ENCODE measurements at places on chromosomes 2 and 18.

DNA sequence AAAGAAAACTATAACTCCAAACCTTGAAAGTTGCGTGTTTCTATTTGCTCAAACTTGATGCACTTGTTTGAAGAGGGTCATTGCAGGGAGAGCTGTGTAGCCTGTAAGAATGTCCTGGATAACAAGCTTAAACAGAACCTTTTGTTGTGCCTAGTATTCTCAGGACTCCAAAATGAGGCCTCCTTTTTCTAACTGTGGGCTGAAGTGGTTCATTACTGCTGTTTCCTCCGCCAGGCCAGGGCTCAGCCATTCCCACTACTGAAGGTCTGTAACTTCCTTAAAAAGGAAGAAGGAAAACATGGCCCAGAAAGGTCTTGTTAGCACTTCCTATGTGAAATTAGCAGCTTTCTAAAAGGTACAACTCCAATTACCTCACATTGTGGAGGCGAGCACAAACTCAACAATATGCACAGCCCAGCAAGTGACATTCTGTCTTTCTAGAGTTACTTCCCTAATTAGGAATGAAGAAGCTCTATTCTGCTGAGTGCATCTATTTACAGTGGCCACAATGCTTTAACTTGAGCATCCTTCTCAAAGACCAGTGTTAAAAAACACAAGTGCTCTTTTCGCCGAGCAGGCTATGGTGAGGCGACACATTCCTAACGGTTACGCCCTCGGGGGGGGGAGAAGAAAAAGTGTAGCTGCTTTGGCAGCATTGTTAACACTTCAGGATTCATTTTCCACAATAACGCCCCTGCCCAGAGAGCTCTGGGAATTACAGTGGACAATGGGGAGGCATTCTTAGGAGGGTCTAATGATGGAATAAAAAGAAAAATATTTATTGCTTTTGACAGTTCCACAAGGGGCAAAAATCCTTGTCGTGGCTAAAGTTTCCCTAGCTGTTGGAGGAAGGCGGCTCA is 136.9 kb upstream of the SIX3 start:
- DNase-seq: no peak

DNA sequence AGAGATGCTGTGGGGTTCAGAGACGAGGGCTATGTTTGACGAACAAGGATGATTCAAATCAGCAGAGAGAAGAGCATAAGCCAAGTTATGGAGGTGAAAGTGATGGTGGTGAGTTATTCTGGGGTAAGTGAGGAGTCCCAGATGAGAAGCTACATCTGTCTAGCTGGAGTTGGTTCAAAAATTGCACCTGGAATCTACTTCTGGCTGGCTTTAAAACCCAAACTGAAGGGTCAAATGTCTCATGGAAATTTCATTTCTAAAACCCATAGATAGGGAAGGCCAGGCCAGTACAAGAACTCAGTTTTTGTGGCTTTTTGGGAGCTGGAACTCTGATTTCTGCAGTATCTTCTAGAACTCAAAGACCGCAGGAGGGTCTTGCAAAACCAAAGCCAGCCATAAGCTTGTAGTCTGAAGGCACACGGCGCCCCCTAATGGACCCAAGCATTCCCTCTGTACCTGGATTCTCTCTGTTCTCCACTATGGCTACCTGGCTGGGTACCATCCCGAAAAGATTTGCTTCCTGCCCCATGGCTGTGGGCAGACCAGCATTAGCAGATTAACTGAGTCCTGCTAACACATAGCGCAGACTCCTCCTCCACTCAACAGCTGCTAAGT is 229.1 kb upstream of the SLC14A2 start:
- DNase-seq: peak; percentile 53

GRCh38 chr2:191318729-191319078 is 73.5 kb downstream of the MYO1B start:
- no peak for DNase-seq

DNA sequence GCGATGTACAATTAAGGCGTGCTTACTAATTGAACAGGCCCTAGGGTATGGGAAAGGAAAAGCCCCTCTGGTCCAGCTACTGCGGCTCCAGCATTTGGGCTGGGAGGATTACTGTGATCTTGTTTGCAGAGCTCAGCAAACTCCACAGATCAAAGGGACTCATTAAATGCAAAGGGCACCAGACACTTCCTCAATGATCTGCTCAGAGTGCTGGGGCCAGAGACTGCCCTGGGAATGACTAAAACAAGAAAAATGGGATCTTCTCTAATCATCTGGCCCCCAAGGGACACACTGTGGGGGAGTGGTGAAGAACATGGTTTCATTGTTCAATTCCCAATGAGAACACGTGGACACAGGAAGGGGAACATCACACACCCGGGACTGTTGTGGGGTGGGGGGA is 85.0 kb downstream of the MARCHF4 start:
- no peak for DNase-seq

DNA sequence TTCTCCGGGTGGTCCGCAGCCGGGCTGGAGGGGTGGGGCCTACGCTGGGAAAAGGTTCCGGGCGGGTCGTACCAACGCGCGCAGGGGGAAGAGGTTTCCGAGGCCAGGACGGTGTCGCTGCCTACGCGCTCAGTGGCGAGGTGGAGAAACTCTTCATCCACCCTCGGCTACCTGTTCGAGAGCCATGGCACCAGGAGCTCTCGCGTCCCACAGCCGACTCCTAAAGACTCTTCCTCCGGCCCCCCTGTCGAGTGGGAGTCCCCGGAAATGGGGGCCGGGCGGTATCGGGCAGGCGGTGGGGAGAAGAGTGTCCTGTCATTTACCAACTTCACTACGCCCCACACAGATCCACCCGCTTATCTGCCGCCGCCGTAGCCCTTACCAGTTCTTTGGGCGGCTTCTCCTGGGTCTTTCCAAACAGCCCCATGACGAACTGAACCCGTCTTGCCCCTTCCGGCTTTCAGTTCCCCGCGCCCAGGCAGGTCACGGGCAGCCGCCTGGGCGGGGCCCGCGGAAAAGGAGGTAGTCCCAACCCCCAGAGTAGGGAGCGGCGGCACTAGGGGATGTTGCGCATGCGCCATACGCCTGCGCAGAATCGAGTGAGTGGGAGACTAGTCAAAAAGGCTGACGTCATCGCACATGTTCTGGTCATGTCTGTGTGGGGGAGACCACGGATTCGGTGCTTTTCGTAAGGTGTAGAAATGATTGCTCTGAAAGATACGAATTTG is at the start of gene CHMP3:
TSS of gene CHMP3 (minus strand) at position 522 of the 728 bp plus-strand sequence. CDS start at position 427, 95 bp downstream.
- DNase-seq: peak; percentile 99

DNA sequence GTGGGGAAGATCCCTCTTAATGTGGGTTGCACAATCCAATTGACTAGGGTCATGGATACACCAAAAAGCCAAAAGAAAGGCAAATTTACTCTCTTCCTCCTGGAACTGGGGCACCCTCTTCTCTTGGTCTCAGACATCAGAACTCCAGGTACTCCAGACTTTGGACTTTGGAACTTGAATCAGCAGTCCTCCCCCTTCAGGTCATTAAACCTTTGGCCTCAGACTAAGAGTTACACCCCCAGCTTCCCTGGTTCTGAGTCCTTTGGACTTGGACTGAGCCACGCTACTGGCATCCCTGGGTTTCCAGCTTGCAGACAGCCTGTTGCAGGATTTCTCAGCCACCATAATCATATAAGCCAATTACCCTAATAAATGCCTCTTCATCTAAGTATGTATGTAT is 50.8 kb upstream of the KIF5C start:
- DNase-seq: no peak

GRCh38 chr18:37393221-37393827 is 172.3 kb downstream of the CELF4 start:
- DNase-seq: no peak

- no peak for DNase-seq
These were observed 125.3 kb downstream of the SLC4A3 start for GRCh38 chr2:219752726-219753125.

- DNase-seq: peak; percentile 2
These were observed 236.0 kb downstream of the DOK6 start for GRCh38 chr18:69636529-69637301.

GRCh38 chr2:231425811-231426703 is 30.5 kb downstream of the B3GNT7 start:
- no peak for DNase-seq

DNA sequence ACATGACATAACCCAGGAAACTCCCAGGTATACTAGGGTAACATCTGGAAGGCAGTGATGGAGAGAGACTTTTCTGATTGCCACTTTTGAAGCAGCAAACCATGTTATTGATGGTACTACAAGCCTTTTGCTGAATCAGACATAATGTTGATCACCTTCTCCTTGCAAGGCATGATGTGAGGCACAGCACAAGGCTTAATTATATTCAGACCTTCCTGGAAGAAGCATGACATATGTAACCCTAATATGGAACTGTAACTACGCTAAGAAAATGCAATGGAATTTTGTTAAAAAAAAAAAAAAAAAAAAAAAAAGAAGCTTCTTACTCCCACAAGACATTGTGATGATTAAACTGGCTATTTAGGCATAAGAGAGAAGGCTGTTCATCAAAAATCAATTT is 145.4 kb downstream of the ALK start:
- no peak for DNase-seq

DNA sequence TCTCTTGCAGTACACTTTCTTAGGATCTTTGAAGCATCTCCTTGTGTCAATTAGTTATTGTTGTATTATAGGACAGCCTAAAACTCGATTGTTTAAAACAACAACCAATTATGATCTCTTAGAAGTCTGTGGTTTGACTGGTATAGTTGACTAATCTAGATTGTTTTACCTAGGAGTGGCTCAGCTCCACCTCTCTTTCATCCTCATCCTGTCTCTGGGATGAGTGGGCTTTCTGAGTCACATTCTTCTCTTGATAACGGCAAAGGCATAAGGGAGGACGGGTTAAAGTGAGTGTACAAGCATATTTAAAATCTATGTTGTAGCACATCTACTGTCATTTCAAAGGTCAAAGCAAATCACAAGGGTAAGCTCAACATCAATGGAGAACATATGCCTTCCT is 102.3 kb upstream of the GULP1 start:
- DNase-seq: no peak

GRCh38 chr2:62471816-62472215 is 34.2 kb downstream of the TMEM17 start:
- no peak for DNase-seq

GRCh38 chr2:102273619-102274211 is 37.6 kb upstream of the IL1RL1 start:
- peak; percentile 29 for DNase-seq

DNA sequence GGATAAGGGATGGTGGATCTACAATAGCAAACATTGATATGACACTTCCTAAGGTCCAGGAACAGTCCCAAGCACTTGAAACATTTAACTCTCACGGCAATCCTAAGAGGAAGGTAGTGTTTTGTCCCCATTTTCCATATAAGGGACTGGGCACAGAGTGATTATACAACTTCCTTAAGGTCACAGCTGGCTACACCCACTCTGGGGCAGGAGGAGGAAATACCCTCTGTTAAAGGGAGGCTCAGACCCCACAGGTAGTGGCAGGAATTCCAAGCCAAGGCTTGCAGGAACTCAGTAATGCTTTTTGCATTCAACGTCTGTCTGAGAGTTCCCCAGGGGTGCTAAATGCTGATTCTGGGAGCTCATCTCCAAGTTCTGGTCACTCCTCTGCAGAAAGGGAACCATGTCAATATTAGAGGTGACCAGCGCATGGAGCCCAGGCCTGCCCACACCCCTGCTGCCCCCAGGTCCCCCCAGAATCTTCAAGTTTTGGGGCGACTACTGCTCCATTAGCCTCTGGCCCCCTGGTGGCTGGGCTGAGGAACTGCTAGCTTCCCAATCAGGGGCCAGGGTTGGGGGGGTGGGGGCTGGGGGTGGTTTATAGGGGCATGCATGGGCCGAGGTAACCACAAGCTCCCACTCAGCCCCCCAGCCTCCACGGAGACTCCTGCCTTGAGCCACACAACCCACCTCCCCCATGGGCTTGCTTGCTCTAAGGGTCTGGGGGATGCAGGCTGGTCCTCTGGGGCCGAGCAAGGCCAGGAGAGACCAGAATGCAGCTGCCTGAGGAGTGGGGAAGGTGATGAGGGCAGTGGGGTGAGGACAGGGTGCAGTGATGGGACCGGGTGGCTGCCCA is 11.1 kb downstream of the OBSL1 start:
- DNase-seq: peak; percentile 47

- no peak for DNase-seq
These were observed 56.0 kb downstream of the KLF7 start for GRCh38 chr2:207109768-207110167.

DNA sequence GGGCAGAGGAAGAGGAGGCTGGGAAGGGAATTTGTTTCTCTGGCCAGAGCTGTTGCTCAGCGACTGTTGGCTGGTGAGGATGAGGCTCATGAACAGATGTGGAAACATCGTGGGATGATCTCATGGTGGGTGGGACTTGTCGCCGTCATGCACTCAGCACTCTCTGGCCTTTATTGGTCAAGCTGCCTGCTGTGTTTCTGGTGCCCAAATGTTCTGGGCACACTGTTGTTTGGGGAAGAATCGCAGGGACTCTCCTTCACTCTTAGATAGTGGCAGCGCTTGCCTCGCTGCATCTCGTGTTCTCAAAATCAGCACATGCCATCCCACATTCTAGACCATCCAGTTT is 145.6 kb downstream of the AGAP1 start:
- no peak for DNase-seq

- no peak for DNase-seq
These were observed 53.2 kb downstream of the VWA3B start for GRCh38 chr2:98140210-98140609.

- DNase-seq: no peak
These were observed 45.5 kb downstream of the FANCL start for GRCh38 chr2:58195662-58196061.

GRCh38 chr18:8008033-8008432 is 440.9 kb downstream of the PTPRM start:
- no peak for DNase-seq

- peak; percentile 5 for DNase-seq
These were observed 667.2 kb downstream of the ZEB2 start for GRCh38 chr2:143852759-143853158.

DNA sequence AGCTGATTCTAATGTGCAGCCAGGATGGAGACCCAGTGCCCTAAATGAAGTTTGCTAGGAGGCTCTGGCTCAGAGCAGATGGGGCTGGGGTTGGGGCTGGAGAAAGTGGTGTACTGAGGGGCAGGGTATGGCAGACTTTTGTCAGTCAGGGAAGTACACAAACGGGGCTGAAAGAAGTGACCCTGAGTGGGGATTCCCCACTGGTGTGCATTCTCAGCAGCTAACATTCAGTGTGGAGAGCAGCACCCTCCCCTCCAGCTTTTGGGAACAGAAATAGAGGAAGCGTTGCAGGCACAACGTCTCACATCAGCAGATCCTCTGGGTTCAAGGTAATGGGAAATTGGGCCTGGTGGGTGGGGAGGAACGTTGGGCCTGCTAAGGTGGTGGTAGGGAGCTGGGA is 89.1 kb upstream of the GCFC2 start:
- no peak for DNase-seq

- no peak for DNase-seq
These were observed 117.8 kb upstream of the FZD5 start for GRCh38 chr2:207887500-207887899.

GRCh38 chr18:3321133-3321812 is 59.3 kb downstream of the MYL12B start:
- peak; percentile 78 for DNase-seq

- no peak for DNase-seq
These were observed 49.9 kb downstream of the KLF7 start for GRCh38 chr2:207115715-207116364.
